ENCODE measurements at places on chromosomes 16 and 17. TPM values are rescaled to one million over a fixed set of nuclear protein-coding genes. Genes with fewer than 3 reads are reported as not detected.

DNA sequence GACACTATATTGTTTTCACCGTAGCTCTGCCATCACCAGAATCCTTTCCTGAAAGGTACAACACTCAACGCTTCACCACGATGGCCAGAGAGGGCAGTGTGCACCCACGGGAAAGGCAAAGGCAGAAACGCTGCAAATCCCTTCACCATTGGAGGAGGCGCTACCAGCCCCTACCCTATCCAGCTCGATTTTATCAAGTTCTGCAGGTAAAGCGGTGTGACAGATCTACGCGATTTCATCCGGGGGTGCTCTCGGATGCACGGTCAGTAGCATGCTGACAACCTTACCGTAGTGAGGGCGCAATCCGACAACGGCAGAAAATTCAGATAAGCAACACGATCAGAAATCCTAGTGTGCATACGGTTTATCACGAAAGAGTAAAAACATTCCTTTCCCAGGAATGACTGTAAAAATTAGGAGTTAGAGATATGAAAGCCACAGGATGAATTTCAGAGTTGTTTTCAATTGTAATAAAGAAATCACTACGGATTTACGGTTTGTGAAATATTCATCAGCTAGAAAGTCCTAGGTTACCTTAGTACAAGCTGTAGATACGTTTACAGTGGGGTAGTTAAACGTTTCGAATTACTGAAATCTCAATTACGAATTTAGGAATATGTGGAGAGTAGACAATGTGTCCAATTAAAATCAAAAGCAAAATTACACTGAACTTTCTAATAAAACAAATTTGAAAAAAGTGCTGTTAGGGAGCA, 1.8 kb downstream of the NETO2 start:
- H3K27ac ChIP-seq: no peak overlapping the region
- H3K36me3 ChIP-seq: no peaks in the 10 kb centered on the region
- peaks cover 9% of the 10 kb centered on the region for H3K27me3 ChIP-seq
- H3K4me3 ChIP-seq: peak overlapping the region; percentile 52

DNA sequence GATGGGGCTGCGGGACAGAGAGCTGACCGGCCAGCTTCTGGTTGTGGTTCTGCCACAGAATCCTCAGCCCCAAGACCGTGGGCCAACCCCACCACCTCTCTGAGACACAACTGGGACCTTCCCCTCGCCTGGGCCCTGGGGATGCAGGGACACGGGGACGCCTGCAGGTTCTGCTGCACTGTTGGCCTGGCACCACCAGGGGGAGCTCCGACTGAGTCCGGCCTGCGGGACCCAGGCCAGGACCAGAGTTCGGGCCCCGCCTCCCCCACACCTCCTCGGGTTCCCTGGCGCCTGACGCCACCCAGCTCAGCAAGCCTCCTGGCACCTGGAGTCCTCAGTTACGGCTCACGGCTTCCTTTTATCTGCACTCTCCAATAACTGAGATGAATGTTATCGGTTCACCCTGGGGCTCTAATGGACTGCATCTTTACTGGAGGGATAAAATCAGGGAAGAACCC, 27.3 kb downstream of the TBC1D16 start:
- H3K36me3 ChIP-seq: peaks cover 8% of the 10 kb centered on the region
- DNase-seq: no peak
- H3K4me1 ChIP-seq: peaks cover 23% of the 10 kb centered on the region

Gene SPEM3
- total RNA-seq: not detected

Gene PLA2G10
- not detected for total RNA-seq
